Hematopoietic multipotent progenitor cell treated with erythropoietin and hydrocortisone succinate and interleukin-3 and kit ligand, for 4 days (in vitro differentiated cells): ENCODE measurements at places on chromosomes 12 and 14.

GRCh38 chr12:101928556-101928955 lies 51.2 kb downstream of the DRAM1 start:
- no peak for DNase-seq

GRCh38 chr12:32502693-32503502 lies 103.5 kb downstream of the FGD4 start:
- peak; percentile 41 for DNase-seq

- peak; percentile 76 for DNase-seq
These were observed 23.3 kb downstream of the GABARAPL1 start for GRCh38 chr12:10235761-10236631.

- no peak for DNase-seq
These were observed 14.6 kb downstream of the CFAP54 start for GRCh38 chr12:96503976-96504375.

DNA sequence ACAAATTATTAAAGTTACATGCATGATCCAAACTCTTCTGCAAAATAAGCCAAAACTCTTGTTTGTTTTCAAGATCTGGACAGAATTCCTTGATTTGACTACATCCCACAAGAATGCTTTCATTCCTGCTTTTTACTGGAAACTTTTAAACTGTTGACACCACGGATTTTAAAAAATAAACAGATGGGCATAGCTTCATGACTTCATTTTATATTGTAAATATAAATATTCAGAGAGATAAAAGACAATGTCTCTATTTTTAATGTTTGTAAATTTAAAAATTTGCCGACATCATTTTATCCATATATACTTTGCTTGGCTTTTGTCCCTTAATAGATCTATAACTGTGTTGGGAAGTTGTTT lies 134.3 kb upstream of the DCN start:
- DNase-seq: no peak

DNA sequence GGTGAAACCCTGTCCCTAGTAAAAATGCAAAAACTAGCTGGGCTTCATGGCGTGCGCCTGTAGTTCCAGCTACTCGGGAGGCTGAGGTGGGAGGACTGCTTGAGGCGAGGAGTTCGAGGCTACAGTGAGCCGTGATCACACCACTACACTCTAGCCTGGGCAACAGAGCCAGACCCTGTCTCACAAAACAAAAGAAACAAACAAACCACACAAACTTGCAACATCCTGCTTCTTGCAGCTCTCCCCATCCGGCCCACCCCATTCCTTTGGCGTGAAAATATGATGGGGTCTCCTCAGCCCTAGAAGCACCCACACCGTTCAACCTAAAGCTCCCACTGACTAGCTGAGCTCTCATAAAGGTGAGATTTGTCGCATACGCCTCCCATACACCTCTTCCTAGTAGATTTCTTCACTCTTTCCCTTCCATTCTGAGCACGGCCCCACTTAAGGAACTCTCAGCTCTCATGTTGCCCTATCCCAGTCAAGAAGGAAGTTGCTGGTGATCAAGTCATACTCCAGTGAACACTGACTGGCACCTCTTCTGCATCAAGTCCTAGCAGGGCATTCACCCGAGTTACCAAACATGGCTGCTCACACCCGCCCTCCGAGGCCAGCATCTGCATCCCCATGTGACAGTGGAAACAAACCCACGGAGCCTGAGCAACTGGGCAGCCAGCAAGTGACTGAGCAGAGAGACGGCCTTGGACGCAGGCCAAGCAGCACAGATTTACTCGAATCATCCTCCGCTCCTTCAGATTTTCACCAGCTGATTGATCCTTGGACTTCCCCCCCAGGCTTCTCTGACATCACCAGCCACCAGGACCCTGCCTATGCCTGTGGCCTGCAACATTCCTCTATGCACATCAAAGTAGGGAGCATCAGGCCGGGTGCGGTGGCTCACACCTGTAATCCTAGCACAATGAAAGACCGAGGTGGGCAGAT lies 18.9 kb upstream of the CD27 start:
- peak; percentile 23 for DNase-seq

DNA sequence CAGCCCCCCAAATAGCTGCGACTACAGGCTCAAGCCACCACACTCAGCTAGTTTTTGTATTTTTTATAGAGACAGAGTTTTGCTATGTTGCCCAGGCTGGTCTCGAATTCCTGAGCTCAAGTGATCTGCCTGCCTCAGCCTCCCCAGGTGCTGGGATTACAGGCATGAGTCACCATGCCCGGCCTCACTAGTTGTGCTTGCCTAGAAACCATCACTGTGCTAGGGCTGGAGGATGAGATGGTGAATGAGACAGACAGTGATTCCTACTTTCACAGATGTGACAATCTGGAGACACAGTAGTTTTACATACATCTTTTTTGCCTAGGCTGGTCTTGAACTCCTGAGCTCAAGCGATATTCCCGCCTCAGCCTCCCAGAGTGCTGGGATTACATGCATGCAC lies 7.5 kb upstream of the MSI1 start:
- no peak for DNase-seq

DNA sequence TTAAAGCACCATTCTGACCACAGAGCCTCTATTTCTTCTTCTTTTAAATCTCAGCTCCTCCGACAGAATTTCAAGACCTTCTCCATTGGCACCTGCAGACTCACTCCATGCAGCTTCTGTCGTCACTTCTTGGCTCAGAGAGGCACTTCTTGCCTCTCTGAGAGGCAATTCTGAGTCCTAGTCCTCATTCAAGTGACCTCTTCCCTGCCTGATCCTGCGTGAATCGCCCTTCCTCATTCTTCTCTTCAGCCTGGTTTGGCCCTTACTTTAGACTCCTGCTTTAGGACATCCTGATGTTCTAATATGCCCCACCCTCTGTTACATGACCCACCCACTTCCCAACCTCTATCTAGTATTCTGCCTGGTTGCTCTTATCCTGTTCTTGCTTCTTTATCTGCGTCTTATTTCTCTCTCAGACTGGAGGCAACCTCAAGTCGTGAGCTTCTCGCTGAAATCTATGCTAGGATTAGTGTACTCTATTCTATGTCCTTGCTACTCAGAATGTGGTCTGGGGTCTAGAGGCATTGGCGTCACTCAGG lies 55.6 kb upstream of the CISTR start:
- DNase-seq: peak; percentile 38

GRCh38 chr12:48165089-48165981 lies 8.0 kb upstream of the ASB8 start:
- DNase-seq: peak; percentile 85

DNA sequence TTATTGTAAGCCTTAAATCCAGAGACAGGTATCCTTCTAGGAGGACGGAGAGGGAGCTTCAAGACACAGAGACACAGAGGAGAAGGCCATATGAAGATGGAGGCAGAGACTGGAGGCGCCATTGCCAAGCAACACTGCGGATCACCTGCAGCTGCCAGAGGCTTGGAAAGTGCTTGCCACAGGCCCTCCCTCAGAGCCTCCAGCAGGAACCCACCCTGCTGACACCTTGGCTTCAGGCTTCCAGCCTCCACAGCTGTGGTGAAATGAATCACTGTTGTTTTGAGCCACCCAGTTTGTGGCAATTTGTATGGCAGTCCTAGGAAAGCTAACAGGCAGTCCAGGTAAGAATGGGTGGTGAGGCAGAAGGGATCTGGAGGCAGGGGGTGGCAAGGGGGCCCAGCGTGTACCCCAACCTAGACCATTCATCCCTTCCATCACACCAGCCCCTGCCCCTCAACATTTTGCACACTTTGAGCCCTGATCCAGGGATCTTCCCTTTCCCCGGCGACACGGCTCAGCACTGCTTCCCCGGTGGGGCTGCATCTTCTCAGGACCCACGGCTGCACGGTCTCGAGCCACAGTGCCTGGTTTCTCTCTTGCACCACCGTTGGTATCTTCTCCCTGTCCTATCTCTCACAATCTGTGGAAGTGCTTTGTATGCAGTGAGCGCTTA lies 22.3 kb upstream of the BCDIN3D start:
- no peak for DNase-seq

- DNase-seq: no peak
These were observed 26.3 kb upstream of the FOS start for GRCh38 chr14:75252254-75252837.

DNA sequence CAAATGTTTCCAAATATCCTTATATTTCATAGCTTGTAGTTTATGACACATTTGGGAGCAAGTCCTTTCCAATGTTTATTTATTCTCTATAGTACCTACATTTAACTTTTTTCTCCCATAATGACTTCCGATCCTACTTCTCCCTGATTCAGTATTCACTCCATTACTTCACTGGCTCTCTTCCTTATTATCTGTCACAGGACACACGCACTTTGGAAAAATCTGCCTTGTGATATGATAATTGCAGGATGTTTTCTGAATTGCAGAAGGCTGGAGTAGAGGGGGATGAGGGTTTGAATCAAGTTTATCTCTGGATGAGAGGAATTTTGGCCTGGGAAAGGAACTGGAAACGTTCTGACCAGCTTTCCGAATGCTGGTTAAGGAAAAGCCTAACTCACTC lies 75.0 kb downstream of the HMGA2 start:
- DNase-seq: no peak

DNA sequence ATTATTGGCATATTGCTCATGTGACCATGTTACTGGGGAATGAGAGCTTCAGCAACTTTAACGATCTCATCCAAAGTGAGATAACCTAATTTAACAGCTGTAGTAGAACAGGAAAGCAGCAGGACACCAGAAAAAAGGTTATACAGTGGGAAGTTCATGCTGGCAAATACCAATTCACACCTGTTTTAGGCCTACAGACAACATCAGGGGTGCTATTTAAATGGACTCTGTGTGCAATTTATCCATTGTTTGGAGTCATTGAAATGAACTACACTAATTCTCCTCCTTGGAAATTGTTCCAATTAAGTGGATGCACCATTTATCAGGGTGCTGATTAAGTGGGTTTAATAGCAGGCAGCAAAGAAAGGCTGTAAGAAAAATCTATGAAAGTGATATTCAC lies 424.4 kb upstream of the LMO3 start:
- DNase-seq: no peak

DNA sequence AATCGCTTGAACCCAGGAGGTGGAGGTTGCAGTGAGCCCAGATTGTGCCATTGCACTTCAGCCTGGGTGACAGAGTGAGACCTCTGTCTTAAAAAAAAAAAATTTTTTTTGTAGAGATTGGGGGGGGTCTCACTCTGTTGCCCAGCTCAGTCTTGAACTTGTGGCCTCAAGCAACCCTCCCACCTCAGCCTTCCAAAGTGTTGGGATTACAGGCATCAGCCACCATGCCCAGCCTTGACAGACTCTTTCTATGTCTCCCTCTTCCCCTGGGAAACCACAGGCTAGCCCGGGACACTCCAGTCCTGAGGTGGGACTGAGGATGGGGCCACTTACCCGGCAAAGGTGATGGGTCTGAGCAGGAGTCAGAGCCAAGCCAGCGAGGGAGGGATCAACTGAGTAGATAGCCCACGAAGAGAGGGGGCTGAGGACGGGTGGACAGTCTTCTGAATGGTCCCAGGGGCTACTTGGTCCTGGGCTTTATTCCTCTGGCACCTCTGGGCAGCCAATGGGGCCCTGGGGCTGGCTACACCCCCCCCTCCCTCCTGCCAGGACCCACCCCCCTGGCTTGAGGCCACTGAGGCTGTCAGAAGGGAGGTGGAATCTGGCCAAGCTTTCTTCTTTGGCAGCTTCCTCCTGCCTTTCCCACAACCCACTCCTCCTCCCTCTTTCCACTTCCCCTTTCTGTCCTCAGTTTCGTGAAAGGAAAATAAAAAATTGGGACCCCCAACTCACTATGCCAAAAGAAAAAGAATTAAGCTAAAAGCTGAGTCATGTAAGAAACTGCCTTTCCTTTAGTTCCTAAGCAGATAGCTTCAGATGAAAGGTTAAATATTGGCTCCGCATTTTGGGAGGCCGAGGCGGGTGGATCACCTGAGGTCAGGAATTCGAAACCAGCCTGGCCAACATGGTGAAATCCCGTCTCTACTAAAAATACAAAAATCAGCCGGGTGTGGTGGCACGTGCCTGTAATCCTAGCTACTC lies at the start of gene SDS:
SDS (minus strand) TSS at position 453 of the 981 bp plus-strand sequence. CDS start 4,179 bp downstream, outside the sequence.
- DNase-seq: peak; percentile 75

DNA sequence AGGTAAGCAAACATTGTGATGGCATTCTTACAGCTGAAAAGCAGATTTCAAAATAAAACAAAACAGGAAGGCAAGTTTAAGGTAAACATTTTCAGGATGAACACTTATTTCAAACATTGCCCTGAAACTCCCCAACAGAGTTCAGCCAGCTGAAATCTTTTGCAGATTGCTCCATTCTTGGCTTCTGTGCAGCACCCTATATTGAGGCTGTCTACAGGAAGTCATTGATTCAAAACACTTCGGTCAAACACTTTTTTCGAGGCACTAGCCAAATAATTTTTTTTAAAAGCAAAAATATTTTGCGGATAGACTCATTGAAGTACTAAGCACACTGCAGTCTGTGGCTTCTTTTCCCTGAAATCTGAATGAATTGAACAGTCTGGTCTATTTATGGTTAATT lies 318.1 kb upstream of the PDE3A start:
- DNase-seq: no peak

DNA sequence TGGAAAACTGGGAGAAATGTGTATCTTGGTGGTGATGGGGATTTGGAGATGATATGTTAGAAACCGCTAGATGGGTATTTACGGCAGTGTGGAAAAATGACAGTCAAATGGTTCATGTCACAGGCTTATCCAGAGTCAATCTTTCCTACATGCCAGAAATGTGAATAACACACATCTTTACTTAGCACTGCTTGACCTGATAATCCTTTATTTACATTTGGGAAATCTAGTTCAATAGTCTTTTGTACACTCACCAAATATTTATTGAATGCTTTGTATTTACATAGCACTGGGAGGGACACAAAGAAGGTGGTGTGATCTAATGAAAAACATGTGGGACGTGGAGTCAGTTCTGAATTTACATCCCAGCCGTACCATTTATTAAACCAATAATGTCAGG lies 208.2 kb downstream of the DIO2 start:
- no peak for DNase-seq

DNA sequence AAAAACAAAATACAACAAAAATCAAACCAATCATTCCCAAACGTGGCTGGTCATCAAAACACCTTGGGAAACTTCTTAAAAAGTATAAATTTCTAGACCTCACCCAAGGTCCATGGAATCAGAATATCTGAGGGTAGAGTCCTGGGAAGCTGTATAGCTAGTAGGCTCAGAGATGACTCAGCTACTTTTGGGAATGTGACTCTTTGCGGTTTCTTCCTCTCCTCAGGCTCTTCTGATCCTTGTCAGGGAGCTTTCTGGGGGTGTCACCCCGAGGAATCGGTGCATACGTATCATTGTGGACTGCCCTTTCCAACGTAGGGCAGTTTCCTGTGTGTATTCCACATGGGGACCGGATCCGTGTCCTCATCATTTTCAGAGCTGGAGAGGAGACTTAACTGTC lies 14.8 kb downstream of the JDP2 start:
- peak; percentile 50 for DNase-seq

DNA sequence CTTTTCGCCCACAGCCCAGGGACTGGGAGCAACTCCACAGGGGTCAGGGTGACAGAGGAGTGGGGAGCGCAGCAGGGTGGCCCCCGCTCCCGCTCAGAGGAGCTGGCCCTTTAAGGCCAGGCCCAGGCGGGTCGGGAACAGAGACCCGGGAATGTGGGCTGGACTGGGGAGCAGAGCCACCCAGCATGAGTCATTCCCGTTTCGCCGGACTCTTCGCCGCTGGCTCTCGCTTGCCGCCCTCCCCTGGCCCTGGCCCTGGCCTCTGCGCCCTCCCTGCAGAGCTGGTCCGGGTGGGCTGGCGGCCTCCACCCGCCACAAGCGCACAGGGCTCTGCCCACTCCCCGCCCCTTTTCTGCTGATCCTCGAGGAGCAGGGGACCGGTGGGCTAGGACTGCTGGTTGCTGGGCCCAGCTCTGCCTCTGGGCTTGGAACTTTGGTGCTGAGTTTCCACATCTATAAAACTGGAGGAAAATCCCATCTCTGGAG lies 92.8 kb downstream of the NINJ2 start:
- no peak for DNase-seq

- DNase-seq: no peak
These were observed 33.4 kb upstream of the TXNRD1 start for GRCh38 chr12:104182144-104182543.

GRCh38 chr12:70258605-70259403 lies 15.6 kb downstream of the CNOT2 start:
- no peak for DNase-seq
